ENCODE measurements at places on chromosomes 1 and 21.

- no peak for DNase-seq
These were observed 34.3 kb downstream of the CASZ1 start for GRCh38 chr1:10762153-10762523.

DNA sequence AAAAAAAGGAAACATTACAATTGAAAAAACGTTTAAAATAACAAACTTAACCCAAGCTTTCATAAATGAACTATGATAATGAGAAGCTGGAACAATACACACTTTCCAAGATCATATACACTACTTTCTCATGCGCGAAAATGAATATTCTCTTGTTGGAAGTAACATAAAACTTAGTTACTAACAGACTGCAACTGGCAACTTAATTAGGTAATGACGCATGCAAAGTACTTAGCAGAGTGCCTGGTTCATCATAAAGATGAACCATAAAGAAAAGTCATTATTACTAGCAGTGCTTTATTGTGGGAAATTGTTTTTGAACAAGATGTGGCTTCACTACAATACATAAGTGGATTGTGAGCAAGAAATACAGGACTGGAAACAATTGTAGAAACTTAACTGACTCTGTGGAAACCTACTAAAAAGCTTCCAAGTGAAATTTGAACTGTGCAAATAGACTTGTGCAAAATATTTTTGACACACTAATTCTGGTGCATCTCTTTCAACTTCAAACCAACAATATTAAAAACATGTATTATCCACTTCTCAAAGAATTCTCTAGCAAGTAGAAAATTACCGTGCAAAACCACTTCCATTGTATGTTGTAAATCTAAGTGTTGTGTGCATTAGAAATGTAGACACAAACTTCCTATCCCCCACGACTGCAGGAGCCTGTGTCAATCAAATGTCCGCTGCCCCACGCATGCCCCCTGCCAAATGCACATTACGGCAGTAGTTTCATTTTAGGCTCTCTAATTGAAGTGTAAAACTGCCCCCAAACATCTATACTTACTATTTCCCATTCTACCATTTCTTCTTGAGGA lies 2.0 kb downstream of the ARHGAP29 start:
- DNase-seq: no peak

DNA sequence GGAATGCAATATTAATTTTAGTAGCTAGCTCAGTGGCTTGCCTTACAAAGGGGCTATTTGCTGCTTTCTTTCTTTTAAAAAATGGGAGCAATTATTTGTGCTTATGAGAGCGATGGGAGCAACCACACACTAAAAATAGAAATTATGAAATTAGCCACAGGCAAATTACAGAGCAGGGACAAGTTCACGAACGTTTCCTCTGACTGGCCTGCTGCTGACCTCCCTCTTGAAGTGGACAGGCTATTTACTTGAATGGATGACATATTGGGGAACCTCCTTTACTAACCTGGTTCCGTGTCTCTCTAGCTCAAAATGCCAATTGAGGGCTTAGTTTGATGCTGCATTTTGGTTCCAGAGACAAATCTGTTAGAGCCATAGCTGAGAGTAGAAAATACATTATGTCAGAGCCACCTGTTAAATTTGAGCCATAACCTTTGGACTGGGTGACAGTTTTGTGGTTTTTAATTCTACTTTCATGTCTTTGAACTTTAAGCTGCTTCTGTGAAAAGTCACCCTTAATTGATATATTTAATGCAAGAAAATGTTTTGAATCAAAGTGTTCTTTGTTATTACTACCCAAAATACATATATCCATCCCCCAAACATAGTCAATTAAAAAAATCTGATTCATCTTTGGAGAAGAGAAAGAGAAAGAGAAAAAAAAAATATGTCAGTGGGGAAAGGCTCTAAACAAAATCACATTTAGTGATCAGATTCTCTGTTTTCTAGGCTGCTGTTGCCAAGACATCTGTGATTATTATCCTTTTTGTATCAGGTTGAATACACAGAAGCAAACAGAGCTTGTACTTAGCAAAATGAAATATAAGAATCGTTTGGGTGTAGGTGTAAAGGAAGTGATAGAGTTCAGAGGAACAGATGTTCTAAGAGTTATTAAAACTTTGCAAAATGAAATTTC lies 351.9 kb downstream of the ADGRL2 start:
- no peak for DNase-seq

DNA sequence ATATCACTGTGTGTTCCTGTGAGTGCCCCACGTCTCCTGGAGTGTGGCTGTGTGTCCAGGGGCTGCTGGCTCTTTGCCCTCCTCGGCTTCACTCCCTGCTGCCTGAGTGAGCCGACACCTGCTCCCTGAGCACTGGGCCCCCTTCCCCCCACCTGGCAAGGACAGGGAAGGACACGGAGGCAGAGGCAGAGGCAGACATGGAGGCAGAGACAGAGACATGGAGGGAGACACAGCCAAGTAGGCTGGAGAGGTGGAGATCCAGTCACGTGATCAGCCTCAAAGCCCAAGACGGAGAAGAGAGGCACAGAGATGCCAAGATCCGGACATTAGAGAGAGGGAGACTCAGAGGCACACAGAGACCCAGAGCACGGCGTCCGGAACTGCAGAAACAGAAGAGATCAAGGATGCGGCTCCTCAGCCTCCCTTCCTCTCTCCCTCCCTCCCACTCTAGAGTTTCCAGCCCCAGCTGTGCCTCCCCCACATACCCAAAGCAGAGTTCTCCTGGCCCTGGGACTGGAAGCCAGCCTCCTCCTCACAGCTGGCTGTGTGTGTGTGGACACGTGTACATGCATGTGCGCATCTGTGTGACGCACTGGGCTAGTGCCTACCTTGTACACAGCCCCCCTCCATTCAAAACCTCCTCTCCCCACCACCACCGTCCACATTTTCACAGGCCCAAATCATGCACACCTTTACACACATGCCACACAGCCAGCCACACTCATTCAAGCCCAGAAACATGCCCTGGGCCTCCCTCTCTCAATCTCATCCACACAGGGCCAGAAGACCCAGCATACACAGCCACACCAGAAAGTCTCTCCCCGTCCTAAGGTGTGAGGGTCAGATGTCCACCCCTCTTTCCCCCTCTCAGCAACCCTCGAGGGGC lies 39.1 kb upstream of the WASF2 start:
- peak; percentile 24 for DNase-seq

- no peak for DNase-seq
These were observed 759 bp downstream of the AMPD2 start for GRCh38 chr1:109620401-109620791.

DNA sequence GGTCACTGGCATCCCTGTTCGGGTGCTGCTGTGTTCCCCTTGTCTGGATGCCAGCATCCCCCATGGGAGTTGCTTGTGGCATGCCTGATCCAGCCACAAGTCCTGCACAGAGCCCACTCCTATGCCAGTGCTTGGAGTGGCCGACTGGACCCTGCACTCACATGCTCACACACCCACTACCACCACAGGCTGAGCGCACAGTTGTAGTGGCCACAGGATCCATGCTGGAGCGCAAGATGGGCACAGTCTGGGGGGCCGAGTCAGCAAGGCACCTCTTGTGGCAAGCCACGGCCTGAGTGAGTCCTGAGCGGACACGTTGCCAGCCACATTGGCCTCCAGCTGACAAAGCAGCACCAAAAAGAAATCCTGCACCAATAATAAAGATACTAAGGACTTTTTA lies 661.6 kb upstream of the TMPRSS15 start:
- DNase-seq: no peak

DNA sequence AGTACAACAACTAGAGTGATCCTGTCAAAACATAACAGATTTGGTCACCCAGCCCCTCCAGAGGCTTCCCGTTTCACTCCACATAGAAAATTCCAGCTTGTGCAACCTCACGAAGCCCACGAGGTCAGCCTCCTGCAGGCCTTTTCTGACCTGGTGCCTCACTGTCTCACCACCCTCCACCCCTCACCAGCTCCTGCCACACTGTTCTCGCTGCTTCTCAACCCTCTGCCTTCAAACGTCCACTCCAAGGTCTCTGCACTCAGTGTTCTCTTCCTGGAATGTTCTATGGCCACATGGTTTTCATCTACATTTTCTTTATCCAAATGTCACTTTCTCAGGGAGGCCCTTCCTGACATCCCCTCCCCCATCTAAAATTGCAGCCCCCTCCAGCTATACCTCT lies 178.9 kb downstream of the DHRS3 start:
- no peak for DNase-seq

- no peak for DNase-seq
These were observed 116.9 kb upstream of the PALMD start for GRCh38 chr1:99529002-99529401.

- DNase-seq: no peak
These were observed 88.9 kb downstream of the LRRC53 start for GRCh38 chr1:74423471-74423870.

DNA sequence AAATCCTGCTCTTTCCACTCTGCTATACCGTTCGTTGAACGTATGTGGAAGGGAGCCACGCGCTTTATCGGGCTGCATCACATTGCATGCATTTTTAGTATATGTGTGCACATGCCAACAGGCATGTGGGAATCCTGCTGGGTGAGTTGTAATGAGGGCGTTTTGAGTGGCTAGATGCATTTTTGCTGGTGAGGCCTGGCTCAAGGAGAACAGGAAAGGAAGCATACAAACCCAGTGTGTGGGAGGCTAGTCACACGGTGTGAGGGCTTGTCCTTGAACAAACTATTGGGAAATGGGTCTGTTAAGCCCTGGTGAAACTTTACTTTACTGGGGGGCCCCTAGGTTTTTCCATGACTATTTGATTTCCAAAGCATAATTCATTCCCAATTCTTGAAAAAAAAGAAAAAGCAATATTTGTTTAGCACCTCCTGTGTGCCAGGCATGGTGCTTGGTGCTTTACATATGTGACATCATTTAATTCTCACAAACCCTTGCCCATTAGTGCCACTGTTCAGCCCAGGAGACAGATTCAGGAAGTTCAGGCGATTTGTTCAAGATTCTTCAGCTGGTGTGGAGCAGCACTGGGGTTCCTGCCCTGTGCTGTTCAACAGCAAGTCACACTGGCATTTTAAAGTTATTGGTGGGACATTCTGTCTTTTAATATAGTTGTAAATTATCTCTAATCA lies 25.6 kb upstream of the JUN start:
- DNase-seq: no peak

DNA sequence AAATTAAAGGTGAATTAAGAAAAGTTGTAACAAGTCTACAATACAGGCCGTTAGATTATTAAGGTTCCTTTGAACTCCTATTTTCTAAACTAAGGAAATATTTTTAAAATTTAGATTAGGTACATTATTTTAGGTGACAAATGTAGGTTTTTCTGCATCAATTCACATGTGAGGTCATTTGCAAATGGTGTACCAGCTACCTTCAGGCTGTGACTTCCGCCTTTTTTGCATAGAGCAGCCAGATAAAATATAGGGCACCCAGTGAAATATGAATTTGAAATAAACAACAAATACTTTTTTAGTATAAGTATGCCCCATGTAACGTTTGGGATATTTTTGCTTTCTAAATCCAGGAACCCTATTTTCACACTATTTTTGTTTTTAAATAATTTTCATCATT lies 544.0 kb downstream of the LMO4 start:
- no peak for DNase-seq

DNA sequence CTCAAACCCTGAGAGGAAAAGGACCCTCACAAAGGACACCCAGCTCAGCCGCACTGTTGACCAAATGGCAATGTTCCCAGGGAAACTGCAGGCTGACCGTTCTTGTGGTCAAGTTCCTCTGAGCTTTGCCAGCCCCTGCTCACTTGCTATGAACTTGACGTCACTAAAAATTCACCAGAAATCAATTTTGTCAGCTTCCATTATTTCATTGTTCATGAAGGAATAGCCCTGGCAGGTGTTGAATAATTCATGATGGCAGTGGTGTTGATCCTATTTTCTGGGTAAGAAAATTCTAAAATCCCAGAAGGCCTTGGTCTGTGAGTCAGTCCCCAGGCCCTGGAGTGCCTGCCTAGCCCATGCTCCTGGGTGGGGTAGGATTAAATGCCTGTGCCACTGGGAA lies 318.9 kb downstream of the ZNF326 start:
- DNase-seq: no peak

- DNase-seq: no peak
These were observed 34.6 kb upstream of the WNT4 start for GRCh38 chr1:22177354-22178003.

GRCh38 chr1:1144843-1145546 lies 28.7 kb upstream of the TTLL10 start:
- no peak for DNase-seq

GRCh38 chr1:227120826-227121225 lies 180.7 kb downstream of the COQ8A start:
- DNase-seq: no peak

DNA sequence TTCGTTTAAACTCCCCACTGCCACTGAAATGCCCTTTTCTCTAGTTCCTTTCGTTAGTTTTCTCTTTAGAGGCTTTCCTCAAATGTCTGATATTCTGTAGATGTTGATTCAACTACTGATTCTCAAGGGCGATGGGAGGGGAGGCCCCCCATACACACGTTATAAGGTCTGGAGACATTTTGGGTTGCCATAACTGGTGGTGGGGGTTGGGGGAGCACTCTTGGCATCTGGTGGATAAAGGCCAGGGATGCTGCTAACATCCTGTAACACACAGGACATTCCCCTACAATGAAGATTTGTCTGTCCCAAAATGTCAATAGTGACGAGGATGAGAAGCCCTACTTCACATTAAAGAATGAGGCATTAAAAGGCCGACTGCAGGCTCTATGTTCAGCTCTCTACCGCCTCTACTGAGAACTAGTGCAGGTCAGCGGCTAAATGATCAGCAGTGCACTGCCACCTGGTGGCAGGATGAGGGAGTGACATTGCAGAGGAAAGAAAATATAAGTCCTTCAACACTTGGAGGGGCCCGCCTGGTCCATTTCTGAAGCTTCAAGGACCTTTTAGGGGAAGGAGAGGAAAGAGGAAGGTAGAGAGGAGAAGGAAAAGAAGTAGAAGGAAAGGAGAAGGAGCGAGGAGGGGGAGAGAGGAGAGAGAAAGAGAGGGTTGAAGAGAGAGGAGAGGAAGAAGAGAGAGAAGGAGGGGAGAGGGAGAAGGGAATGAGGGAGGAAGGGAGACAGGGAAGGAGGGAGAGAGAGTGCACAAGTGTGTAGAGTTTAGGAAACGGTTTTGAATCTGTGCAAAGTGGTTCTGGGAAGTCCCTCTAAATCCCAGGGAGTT lies 29.4 kb downstream of the ALG14 start:
- peak; percentile 73 for DNase-seq

DNA sequence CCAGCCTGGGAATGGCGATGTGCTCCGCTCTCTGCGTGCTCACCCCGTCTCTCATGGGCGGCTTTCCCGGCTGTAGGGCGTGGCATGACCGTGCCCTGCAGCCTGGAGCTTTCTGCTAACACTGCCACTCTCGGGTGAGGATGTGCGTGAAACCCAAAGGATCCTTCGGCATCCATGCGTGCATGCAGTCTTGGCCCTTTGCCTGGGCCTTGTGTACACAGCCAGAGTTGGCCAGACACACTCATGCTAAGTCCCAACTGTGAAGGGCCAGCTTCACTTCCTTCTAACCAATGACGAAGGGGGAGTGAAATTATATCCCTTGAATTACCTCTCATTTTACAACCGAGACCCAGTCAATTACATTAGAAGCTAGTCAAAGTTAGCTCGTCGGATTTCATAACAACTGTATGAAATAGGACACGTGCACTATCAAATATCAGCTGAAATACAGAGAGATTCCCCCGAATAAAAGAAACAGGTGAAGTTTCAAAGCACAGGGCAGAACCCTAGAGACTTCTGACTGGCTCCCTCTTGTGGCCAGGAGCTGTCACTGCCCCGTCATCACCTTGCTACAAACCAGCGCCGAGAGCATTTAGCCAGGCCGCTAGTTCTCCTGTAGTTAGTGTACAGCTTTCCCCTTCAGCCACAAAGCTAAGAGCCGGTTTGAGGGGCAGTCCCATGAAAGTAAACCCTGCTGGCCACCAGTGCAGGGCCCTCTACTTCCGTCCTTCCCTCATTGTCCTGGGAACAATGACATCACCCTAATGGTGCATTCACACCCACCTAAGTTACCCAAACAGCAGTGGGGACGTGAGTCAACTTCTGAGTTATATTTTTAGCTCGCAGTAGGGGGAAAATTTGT lies 63.4 kb upstream of the COA6 start:
- peak; percentile 73 for DNase-seq

All from NCI-H774 (cell line).